ENCODE measurements at places on chromosomes 7 and 10.
A peak's percentile ranks its signal among the peaks of the same experiment; 100 is the strongest.

DNA sequence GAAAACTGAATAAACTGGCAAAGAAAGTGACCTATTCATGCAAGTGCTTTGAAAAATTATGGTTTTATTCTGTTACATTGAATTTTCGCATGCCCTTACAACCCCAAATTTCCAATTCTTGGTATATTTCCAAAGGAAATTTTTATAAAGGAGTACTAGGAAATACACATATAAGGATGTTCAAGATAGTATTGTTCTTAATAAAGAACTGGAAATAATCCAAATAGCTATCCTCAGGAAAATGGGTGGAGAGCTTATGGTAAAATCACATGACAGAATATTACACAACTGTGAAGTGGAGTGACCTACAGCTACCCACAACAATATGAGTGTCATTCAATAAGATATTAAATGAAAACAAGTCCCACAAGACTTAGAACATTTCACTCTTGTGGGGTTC lies 138.9 kb upstream of the BMPER start:
- no peak for DNase-seq

GRCh38 chr10:88793712-88794299 lies 8.7 kb upstream of the LIPM start:
- DNase-seq, result no peak

DNA sequence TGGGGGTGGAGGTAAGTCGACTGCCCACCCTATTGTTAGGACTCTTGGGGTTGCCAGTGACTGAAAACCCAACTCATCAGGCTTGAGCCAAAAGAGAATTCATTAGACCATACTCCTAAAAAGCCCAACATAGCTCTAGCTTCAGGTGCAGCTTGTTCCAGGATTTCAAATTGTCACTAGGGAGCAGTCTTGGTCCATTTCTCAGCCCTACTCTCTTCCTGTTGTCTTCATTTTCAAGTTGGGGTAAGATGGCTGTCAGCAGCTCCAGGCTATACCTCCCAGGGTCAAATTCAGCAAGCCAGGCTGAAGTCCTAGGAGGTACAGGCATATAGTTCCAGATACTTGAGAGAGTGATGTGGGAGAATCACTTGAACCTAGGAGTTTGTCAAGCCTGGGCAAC lies 14.9 kb upstream of the COL13A1 start:
- DNase-seq, result no peak

- no peak for DNase-seq
Observed at GRCh38 chr10:33858326-33858725, 523.9 kb upstream of the NRP1 start.

GRCh38 chr7:50369143-50370026 lies 64.9 kb downstream of the IKZF1 start:
- DNase-seq, result no peak

DNA sequence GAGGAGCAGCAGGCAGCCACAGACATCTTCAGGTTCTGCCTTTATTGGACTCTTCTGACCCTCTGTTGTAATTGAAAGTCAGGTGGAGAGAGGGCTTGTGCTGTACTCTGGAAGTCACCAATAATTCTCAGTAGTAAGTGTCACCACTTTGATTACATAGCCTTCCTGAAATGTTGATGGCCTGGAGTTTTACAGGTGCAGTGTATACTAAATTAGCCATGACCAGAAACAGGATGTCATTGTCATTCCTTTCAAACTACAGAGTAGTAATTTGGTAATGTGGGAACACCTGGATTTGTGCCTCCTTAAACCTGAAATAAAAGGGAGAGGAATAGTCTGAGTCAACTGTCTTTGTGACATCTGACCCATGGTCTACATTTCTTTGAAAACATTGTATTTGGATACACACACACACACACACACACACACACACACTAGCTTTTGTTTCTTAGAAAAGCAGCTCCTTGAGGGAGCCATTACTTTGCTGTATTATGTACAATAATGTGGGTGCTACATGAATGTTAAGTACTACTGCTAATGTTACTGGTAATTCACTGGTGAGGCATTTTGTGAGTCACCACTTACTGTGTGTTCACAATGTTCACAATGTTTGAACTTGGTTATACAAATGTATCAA lies 19.6 kb downstream of the ARL4A start:
- DNase-seq, result no peak

- DNase-seq, result no peak
Observed at GRCh38 chr7:134702366-134703240, 56.0 kb downstream of the BPGM start.

GRCh38 chr10:98349508-98349922 lies 65.5 kb downstream of the PYROXD2 start:
- no peak for DNase-seq

GRCh38 chr10:101896225-101896877 lies 52.8 kb upstream of the KCNIP2 start:
- no peak for DNase-seq

- no peak for DNase-seq
Observed at GRCh38 chr7:49321843-49322242, 397.5 kb downstream of the CDC14C start.

DNA sequence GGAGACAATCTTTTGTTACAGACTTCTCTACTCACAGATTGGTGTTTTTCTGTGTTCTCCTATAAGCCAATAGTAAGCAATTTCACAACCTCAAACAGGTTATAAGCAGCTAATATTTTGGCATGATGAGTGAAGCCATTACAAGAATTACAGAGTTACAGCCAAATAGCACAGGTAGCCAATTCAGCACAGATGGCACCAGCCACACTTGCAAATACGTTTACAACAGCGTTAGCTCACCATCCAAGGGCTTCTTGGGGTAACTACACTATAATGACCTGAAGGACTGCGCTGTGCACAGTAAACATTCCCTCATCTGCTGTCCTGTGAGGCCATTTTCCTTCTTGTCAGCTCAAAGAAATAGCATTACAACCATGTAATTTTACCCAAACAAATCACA lies 428.6 kb downstream of the TCERG1L start:
- DNase-seq, result no peak

GRCh38 chr7:100865938-100866728 lies 1.1 kb upstream of the TRIP6 start:
- DNase-seq, result peak; percentile 44

GRCh38 chr10:35126530-35127288 lies at the start of gene CREM:
Gene CREM, plus strand, starts transcription at chr10:35126846. Its CDS starts 10,990 bp downstream, at chr10:35137836.
- peak; percentile 100 for DNase-seq

- peak; percentile 76 for DNase-seq
Observed at GRCh38 chr7:151876899-151877777, at the start of gene PRKAG2. Gene PRKAG2, minus strand, starts transcription at chr7:151877115. Its CDS starts 495 bp downstream, at chr7:151876620.

DNA sequence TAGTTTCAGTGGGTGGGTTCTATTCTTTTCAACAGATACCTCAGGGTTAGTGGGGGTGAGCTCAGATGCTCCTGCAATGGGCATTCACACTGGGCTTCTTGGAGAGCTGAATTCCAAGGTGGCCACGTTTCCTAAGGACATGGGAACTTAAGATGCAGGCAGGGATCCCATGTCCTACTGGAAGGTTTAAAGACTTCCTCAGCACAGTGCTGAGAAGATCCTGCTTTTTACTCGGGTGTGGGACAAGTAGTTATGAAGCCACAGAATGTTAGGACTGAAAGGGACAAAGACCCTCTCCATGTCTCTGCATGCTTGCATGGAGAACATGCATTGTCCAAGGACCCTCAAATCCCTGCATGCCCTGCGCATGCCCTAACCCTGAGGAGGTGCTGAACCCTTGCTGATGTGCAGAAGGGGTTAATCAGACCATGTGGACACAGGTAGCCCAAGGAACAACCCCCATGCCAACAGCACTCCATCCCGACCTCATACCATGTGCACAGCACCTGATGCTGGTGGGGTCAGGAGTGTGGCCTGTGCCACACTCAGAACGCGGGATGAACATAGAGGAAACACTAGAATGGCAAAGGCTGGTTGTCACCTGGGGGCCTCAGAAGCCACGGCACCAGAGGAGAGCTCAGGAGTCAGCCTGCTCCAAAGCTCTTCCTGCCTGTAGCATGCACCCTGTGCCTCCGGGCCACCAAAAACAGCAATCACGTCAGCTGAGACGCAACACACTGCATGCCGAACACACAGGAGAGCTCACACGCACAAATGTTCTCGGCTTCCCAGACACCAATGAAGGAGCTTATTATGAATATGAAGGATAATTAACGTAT lies 15.2 kb downstream of the IL2RA start:
- DNase-seq, result no peak

DNA sequence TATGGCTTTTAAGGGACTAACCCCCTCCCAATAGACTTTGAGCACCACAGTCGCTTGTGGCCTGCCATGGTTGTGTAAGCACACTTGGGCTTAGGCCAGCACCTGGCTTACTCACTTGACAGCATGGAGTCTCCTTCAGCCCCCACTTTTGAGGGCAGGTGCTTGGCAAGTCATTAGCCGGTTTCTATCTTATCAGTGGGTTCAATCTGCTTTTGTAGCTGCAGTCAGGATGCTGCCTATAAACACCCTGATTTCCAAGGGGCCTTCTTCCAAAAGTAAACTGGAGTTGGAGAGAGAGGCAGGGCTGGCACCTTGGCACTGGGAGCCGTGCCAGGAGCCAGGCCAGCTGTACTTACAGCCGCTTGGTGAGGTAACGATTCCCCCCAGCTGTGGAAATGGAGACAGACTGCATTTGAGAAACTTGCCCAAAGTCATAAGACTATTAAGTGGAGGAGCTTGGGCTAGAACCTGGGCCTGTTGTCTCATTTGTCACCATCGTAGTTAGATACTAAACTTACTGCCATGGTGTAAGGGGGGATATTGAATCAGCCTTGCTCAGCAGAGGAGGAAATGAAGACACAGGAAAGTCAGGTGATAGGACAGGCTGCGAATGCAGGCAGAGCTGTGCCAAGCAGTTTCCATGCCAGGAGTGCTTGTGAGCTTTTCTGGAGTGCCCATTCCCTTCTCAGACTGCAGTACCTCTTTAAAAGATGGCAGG lies 92.2 kb upstream of the EFCAB10 start:
- DNase-seq, result no peak

DNA sequence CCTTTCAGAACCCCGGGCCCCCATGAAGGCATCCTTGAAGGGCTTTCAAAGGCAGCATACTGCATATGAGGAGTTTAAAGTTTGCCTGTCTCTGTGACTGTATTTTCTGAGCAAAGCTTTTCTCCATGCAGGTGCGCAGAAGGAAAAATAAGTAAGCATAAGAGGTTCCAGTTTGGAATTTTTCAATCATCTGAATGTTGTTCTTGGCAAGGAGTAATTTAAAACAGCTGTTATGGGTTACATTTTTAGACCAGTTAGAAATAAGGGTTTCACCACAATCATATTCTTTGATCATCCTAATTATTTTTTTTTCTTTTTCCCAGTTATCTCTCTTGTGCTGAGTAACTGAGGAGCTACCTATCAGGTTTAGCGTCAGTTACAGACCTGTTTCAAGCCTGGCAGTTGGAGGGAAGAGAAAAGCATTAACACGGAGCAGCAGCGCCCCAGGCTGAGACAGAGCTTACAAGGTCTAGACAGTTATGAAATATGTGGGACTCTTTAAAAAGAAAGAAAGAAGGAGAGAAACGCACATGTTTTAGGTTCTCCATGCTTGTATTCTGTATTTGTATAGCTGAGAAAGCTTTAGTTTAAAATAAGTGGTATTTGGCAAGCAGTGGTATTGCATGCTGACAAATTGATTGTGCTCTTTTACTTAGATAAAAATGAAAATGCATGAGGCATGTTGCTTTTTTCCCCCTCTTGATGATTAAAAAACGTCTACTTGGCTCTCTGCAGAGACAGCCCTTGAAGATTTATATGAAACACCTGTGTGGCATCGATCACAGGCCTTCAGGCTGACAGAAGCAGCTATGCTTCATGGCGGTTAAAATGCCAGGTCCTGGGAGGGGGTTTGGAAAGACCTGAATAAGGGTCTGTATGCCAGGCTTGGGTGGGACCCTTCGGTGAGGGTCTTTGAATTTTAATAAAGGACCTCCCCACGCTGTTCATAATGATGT lies 157.6 kb downstream of the GRK5 start:
- no peak for DNase-seq

- DNase-seq, result no peak
Observed at GRCh38 chr7:50309721-50310120, 5.2 kb downstream of the IKZF1 start.
